Adipocyte (in vitro differentiated cells): ENCODE measurements at places on chromosomes 1 and 21.

DNA sequence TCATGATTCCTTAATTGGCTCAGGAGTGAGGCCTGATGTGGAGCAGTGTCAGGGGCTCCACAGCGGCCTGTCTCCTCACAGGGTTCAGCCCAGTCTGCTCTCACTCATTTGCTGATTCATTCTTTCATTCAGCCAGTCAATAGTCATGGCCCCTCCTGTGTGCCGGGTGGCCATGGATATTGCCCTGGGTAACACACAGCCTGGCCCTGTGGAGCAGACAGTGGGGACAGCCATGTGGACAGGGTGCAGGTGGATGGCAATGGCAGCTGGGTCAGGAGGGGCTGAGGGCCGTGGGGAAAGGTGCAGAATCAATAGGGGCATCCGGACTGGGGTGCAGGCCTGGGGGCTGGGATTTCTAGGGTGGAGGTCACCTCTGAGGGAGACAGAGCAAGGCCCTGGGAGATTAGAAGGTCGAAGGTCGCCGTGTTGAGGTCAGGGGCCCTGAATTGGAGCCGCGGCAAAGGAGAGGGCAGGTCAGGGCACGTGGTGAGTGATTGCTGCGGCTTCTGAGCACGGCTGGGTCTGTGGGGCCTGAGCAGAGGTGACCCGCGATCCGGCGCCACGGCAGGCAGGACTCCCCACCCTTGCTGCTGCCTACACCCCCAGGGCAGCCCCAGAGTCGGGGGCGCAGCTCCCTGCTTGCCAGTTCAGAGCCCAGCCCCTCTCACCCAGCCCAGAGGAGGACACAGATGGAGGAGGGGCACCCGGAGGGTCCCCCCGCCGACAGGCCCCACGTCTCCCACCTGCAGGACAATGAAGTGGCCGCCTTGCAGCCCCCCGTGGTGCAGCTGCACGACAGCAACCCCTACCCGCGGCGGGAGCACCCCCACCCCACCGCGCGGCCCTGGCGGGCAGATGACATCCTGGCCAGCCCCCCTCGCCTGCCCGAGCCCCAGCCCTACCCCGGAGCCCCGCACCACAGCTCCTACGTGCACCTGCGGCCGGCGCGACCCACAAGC lies 33.4 kb downstream of the SLC19A1 start:
- no peak for DNase-seq

DNA sequence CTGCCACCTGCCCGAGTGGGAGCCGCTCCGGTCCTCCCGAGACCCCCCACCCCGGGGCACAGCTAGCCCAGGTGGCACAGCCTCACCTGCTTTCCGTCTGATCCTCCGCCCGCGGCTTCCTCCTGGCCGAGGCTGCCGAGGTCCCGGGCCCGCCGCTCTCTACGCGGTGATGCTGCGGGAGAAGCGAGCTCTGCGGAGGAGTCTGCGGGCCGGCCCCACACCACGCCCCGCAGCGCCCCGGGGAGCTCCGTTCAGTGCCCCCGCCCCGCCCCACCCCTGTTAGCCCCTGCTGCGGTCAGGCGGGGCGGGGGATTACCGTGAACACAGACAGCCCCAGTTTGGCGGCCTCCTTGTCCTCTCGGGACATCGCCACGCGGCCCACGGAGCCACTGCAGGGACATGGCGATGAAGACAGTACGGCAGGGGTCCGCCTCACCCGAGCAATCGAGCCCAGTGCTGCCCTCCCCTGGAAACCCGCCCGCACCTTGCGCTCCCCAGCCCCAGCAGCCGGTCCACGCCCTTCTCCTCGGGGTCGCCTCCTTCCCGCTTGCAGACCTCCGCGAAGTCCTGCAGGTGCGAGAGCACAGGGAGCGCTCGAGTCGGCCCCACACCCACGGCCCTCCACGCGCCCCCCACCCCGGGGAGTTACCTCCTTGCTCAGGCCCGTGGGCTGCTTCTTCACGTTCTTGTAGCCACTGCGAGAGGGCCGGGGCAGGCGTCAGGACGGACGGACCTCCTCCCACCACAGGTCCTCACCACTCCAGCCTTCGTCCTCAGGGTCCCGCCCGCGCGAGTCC lies 933 bp downstream of the C1orf35 start:
- peak; percentile 54 for DNase-seq

- no peak for DNase-seq
These were observed 97.8 kb downstream of the SCMH1 start for GRCh38 chr1:41144285-41144684.

GRCh38 chr1:222104694-222105392 lies 363.0 kb upstream of the DUSP10 start:
- DNase-seq: no peak

DNA sequence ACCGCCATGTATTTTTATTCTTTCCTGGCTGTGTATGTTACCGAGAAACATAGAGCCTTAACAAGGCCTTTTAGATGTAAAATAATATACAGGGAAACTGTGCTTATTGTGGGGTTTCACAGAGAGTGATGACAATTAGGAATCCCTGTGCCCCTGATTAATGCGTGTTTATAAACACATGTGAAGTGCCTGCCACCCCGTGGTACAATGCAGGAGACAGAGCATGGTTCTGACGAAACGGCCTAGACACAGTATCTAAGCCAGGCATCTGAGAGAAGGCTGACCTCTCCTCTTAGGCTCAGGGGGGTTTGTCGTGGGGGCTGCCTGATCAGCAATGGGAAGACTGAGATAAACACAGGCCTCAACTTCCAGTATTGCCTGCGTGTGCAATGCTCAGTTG lies 200.0 kb downstream of the AJAP1 start:
- no peak for DNase-seq

GRCh38 chr1:17551755-17552234 lies 12.3 kb downstream of the ARHGEF10L start:
- peak; percentile 59 for DNase-seq

DNA sequence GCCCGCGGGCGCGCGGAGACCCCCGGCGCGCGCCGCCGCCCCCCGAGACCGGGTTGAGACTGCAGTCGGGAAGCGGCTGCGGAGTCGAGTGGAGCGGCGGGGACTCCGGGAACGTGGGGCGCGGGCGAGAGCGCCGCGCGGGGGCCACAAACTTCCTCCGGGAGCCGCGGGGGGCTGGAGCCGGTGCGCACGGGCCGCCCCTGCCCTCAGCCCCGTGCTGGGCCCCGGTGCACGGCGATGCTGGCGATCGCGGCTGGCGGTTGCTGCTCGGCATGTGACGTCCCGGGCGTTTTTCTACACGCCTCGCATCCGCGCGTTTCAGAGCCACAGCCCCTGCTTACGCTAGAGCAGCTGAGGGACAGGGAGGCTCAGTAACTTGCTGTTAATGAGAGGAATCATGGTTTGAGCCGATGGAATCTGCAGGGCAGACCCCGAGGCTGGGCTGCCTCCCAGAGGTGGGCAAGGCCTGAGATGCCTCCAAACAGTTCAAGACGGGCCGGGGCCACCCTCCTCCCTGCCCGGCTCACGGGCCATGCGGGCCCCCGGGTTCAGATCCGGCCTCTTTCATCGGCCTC lies 520 bp downstream of the TMEM201 start:
- peak; percentile 68 for DNase-seq

GRCh38 chr21:34630536-34631143 lies 15.7 kb upstream of the RCAN1 start:
- peak; percentile 87 for DNase-seq

DNA sequence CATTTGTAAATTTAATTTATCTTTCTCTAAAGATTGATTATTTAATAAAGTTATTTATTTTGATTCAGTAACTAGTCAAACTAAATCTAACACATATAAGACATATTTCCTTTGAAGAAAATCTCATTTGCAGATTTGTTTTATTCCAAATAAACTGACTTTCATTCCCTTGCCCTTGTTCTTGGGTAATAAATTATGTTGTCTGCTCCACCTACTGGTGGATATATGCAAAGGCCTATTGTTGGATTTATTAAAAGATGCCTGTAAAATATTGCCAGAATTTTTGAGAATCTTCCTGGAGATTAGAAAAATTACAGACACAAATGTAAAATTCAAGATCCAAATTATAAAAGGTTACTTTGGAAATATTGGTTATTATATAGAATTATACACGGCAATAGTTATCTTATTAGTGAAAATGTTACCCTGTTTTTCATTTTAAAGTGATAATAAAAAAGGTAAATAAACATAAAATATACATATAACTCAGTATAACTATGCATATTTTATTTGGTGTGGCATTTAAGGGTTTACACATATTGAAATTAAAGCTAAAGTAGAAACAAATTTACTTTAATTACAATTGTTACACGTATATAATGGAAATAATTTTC lies 116.1 kb downstream of the SPATA17 start:
- peak; percentile 74 for DNase-seq

- DNase-seq: no peak
These were observed 118.8 kb downstream of the BRINP2 start for GRCh38 chr1:177289532-177289931.

DNA sequence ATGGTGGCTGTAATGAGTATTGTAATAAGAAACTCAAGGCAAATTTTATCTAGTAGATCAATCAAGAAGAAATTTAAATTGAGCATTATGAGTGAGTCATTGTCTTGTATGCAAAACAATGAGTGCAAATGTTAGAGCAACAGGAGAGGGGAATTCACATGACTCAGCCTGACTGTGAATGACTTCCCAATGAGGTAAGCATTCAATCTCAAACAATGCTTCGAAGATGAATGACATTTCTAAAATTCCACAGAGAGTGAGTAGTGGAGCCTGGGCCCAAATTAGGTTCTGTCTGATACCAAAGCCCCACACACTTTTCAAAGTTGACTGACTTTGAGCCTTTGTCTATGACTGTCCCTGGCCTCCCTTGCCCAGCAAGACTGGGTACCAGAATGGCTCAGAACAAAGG lies 738.0 kb downstream of the PTPRU start:
- peak; percentile 77 for DNase-seq

- no peak for DNase-seq
These were observed 97.3 kb downstream of the TAS1R2 start for GRCh38 chr1:18761948-18762840.

DNA sequence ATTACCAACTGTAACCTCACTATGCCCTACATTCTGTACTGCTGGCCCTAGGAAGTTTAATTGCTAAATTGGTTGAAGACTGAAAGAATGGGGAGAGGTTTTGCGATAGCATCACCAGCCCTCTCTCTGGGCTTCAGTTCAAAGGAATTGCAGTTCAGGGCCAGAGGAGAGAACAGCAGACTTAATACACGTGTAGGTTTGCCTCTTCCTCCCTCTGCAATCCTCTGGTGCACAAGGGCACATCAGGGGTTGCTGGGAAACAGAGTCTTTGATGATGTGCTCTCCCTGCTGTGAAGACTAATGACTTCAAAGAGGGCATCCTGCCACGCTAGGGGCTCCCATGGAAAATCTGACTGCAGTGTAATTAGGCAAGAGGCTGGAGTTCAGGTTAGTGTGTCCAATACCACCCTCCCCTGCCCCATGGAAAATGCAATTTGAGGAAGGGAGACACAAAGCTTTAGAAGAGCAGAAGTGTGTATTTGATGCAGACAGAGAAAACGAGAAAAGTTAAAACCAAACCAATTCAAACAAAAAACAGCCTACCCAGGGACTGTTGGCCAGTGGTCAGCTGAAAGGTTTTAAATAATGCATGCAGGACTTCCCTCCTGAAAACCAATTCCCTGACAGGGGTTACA lies 167.9 kb downstream of the ASTN1 start:
- no peak for DNase-seq

GRCh38 chr1:242242983-242243382 lies 244.1 kb upstream of the MAP1LC3C start:
- DNase-seq: no peak

GRCh38 chr1:237500566-237500965 lies 390.2 kb downstream of the ZP4 start:
- no peak for DNase-seq

DNA sequence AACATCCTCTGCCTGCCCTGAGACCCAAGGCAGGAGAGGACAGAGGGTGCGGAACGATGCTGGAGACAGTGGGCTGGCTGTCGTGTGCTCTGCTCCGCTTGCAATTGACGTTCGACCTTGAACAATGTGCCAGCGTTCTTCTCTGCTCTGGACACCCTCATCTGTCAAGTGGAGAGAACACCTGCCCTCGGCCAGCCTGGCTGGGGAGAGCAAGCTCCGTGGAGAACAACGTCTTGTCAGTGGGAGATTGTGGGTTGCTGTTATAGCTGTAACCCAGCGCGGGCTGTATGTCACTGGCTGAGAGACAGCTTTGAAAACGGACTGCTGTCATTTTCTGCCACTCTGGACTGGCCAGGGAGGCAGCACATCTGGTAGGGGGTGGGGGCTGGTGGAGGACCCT lies 14.7 kb downstream of the KIAA1614 start:
- no peak for DNase-seq

GRCh38 chr1:18630511-18631495 lies at the start of gene PAX7:
PAX7 (plus strand) TSS chr1:18630846; CDS start chr1:18631604, 758 bp downstream.
- DNase-seq: no peak

- peak; percentile 55 for DNase-seq
These were observed 8.6 kb downstream of the PRKACB start for GRCh38 chr1:84152649-84153056.

GRCh38 chr1:218779341-218780100 lies 394.2 kb upstream of the LYPLAL1 start:
- DNase-seq: no peak

DNA sequence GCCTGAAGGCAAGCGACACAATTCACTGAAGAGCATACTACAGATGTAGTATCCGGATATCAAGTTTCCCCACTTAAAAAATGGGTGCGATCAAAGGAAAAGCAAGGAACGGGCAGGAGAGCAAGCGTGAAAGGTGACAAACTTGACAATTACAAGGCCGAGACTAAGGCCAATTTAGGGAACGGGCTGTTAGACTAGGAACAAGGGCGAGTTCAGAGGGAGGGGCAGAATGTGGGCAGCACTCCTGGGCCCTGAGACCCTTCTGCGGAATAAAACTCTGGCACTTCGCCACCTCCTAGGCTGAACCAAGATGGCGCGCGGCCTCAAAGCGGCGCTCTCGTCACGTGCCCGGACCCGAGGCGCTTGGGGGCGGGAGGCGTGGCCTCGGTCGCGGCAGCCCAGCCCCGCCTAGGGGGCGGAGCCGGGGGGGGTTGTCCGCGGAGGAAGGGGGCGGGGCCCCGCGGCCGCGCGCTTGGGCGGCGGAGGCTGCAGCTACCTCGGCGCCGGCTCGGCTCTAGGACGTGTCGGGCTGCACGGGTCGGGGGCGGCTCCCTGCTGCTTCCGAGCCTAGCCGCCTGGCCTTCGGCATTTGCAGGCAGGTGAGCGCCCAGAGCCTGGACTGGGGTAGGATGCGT lies at the start of gene PPFIA4:
PPFIA4 (plus strand) TSS at position 461 of the 635 bp plus-strand sequence. CDS start 12,518 bp downstream, outside the sequence.
- DNase-seq: peak; percentile 94

- DNase-seq: no peak
These were observed 13.3 kb downstream of the MSTO1 start for GRCh38 chr1:155623357-155623756.

DNA sequence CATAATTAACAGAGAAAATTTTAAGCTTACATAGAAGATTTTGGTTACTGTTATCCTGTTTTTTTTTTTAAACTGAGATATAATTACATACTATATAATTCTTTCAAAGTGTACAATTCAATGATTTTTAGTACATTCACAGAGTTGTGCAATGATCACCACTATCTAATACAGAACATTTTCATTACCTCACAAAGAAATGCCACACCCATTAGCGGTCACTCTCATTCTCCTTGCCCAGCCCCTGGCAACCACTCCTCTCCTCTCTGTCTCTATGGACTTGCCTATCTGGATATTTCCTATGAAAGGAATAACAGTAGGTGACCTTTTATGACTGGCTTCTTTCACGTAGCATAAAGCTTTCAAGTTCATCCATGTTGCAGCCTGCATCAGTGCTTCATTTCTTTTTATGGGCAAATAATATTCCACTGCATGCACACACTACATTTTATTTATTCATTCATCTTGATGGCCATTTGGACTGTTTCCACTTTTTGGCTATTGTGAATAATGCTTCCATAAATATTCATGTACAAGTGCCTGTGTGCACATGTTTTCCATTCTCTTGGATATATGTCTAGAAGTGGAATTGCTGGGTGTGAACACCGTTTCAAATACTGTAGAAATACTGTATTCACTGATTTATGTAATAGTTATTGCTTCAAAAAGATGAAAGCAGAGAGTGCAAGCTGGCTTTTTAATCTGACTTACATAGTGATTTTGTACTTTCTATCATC lies 26.5 kb downstream of the TAF5L start:
- no peak for DNase-seq
